AG10803 (cell line): ENCODE measurements at places on chromosomes 4 and X.

DNA sequence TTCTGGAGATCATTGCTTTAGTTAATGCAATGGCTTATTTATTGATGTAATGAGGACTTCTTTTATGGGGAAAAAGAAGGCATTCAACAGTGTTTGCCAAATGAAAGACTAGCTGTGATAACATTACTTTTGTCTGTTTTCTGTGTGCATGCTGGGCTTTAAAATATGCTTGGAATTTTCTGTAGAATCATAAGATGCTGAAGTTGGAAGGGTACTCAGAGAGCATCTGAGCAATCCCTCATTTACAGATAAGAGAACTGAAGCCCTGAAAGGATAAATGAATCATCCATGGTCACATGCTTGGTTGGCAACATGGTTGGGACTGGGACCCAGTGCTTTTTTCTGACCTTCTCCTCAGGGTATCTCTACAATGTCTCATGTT lies 31.4 kb upstream of the PITX2 start:
- DNase-seq: peak; percentile 52

GRCh38 chr4:110867251-110867960 lies 244.5 kb upstream of the PITX2 start:
- DNase-seq: no peak

DNA sequence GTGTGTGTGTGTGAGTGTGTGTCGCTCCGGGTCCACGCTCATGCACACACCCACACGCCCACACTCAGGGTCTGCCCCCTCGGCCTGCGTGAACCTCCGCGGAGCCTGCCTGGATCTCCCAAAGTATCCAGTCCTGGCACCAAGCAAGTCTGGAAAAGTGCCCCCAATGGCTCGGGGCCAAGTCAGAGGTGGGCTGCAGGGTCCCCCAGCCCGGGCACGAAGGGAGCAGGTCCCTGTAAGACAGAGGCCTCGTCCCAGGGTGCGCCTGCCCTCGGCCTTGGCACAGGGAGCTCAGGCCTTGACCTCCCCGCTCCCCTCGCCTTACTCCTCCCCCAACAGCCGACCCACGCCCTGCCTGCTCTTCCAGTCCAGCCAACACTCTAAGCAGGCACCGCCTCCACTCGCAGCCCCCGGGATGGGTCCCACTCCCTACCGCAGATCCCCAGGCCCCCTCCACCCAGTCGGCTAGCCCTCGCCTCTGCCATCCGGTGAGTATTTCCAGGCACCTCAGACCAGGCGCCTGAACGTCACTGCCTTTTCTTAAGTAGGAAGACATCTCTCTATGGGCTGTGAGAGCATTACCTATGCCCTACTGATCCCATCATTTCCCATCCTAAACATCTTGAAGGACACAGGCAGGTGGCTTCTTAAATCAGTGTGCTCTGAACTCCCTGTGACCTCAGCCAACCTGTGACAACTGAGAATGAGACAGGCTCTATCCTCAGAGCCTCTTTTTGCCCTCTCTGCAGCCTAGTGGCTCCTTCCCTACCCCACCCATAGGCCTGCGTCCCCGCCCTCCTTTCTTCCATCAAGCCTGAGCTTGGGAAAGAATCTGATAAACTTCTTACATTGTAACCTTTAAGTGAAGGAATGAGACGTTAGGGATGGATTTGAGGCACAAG lies 704 bp downstream of the FAM114A1 start:
- peak; percentile 30 for DNase-seq

DNA sequence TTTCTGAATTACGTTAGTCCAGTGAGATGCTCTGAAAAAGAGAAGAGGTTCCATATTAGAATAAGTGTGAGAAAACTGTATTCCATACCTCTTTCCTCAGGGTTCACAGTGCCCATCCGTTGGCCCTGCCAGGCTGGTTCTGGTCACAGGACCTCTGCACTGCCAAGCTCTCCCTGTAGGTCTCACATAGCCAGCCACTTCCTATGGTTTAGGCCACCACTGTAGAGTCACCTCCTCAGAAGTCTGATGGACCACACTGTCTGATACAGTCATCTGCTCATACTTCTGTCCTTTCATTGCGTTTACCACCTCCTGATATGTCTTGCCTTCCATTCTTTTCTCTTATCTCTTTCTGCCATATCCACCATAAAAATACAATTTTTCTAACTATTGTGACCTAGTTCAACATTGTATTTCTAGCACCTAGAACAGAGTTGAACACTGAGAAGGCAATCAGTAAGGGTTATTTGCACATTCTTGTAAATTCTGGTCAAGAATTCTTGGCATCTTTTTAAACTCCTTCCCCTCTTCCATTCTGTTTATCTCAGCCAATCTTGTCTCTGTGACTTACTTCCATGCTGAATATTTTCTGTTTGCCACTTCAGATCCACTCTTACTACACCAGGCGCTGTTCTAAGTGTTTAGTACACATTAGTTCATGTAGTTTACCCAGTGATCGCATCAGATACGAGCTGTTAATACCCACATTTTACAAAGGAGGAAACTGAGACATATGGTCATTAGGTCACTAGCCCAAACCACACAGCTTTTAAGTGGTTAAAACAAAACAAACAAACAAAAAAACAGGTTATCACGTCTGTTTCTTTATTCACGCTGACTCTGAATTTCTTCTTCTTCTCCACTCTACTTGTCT lies 125.6 kb downstream of the CBR4 start:
- no peak for DNase-seq

DNA sequence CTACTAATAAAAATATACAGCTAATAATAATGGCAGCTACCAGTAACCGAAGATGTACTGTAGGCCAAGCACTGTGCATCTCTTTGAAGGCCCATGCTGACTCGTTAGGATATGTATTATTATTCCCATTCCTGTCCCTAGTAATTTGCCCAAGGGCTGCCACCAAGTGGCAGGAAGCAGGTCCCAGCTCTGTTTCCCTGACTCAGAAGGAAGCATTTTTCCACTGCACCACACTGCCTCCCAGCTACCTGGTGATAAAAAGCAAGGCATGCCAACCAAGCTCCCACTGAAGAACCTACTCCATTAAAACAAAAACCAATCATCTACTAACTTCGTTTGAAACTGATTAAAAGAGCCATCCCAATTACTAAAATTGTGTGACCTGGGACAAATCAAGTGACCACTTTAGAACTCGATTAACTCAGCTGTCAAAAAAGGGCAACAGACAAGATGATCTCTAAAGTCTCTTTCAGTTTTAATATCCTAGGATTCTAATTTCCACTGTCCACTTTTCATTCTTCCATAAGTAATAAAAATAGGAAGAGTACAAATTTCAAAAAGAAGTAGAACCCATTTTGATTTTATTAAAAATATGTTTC lies 24.3 kb upstream of the PGM2 start:
- peak; percentile 45 for DNase-seq

DNA sequence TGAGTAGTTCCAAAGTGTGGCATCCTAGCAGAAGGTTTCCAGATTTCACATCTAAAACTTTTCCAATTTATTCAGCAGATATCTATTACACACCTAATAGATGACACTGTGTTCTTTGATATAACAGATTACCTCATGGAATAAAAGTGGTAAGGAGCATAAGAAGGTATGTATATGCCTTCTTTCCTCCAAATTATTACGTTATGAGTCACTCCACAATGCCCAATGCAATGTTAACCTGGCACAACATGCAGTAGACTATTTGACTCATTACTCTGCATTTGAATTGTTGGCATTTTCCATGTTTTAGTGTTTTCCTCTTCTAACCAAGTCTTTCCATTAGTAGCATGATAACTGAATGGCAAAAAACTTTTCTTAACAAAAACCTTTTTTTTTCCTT lies 383.6 kb downstream of the ADGRL3 start:
- no peak for DNase-seq

GRCh38 chrX:83469551-83469950 lies 38.5 kb upstream of the POU3F4 start:
- no peak for DNase-seq
